ENCODE measurements at places on chromosomes 7 and 10. TPM values are rescaled to one million over a fixed set of nuclear protein-coding genes. Genes with fewer than 3 reads are reported as not detected.

STAMBPL1 gene
- 73.2 TPM for total RNA-seq

FXYD4 gene
- not detected for total RNA-seq

NPFFR1 gene
- not detected for total RNA-seq

MMP21 gene
- total RNA-seq, result not detected

TMEM229A gene
- total RNA-seq, result not detected

GLCCI1 gene
- total RNA-seq, result 10.3 TPM

FEZF1 gene
- total RNA-seq, result not detected

GNAI1 gene
- 47.2 TPM for total RNA-seq

FAM180A gene
- total RNA-seq, result 0.22 TPM

CFAP69 gene
- 3.6 TPM for total RNA-seq

PDZD7 gene
- 0.57 TPM for total RNA-seq

TDRD1 gene
- total RNA-seq, result not detected

FBXL15 gene
- total RNA-seq, result 15.8 TPM

ATOH7 gene
- total RNA-seq, result not detected

SLC18A2 gene
- total RNA-seq, result not detected

CHRM2 gene
- total RNA-seq, result 20.8 TPM

ADAM22 gene
- 0.86 TPM for total RNA-seq

CALHM2 gene
- total RNA-seq, result 26.3 TPM

DRGX gene
- total RNA-seq, result not detected

PILRB gene
- total RNA-seq, result 7.0 TPM

ASB15 gene
- total RNA-seq, result not detected

PPP1R17 gene
- not detected for total RNA-seq

OIT3 gene
- not detected for total RNA-seq

All from placental pericyte (primary cell).